ENCODE measurements at places on chromosomes 4 and X. TPM values are rescaled to one million over a fixed set of nuclear protein-coding genes. Genes with fewer than 3 reads are reported as not detected.

The RAB41 gene
- total RNA-seq: not detected

The FAM114A1 gene
- total RNA-seq: 270 TPM

The DMRTC1B gene
- not detected for total RNA-seq

The RLIM gene
- 57.0 TPM for total RNA-seq

The MAGEC1 gene
- not detected for total RNA-seq

The SUPT20HL1 gene
- total RNA-seq: not detected

The BEND4 gene
- total RNA-seq: not detected

The AREG gene
- total RNA-seq: 1.5 TPM

The PPID gene
- total RNA-seq: 34.4 TPM

The KLKB1 gene
- 0.26 TPM for total RNA-seq

The WNK3 gene
- total RNA-seq: 0.51 TPM

The SYN1 gene
- total RNA-seq: 0.17 TPM

The PROM1 gene
- total RNA-seq: 0.17 TPM

The FGFRL1 gene
- total RNA-seq: 6.1 TPM

The SLC34A2 gene
- total RNA-seq: not detected

The TMPRSS11B gene
- total RNA-seq: not detected

The FABP2 gene
- total RNA-seq: not detected

The CACNA1F gene
- 0.26 TPM for total RNA-seq

The IL13RA1 gene
- 67.4 TPM for total RNA-seq

The STPG2 gene
- total RNA-seq: under 0.01 TPM

The TMEM154 gene
- 0.50 TPM for total RNA-seq

The LINC00632 gene
- 2.1 TPM for total RNA-seq

The PDLIM3 gene
- total RNA-seq: 50.3 TPM

The QRFPR gene
- not detected for total RNA-seq

The MAGEA9B gene
- not detected for total RNA-seq

The RIPPLY1 gene
- not detected for total RNA-seq

The HOPX gene
- total RNA-seq: 3.3 TPM

The CCSER1 gene
- under 0.01 TPM for total RNA-seq

The MAP9 gene
- 12.6 TPM for total RNA-seq

The TMPRSS11D gene
- not detected for total RNA-seq

The ZCCHC18 gene
- 1.3 TPM for total RNA-seq

The CT45A6 gene
- not detected for total RNA-seq

The SMIM10L2A gene
- total RNA-seq: 0.66 TPM

The IL21 gene
- total RNA-seq: not detected

The CXorf51B gene
- not detected for total RNA-seq

The LRAT gene
- under 0.01 TPM for total RNA-seq

The MAGEB1 gene
- total RNA-seq: not detected

The MAP7D3 gene
- total RNA-seq: 19.0 TPM

The GSX2 gene
- 0.33 TPM for total RNA-seq

The GAGE12E gene
- total RNA-seq: not detected

Measured in fibroblast of lung (primary cell).